ENCODE measurements at places on chromosomes 4 and X.

- DNase-seq, result no peak
These were observed 6.4 kb downstream of the AMOT start for GRCh38 chrX:112834031-112834845.

- DNase-seq, result no peak
These were observed 223.9 kb upstream of the EPHA5 start for GRCh38 chr4:65893957-65894755.

- DNase-seq, result no peak
These were observed 51.1 kb downstream of the TMEM156 start for GRCh38 chr4:38980903-38981676.

DNA sequence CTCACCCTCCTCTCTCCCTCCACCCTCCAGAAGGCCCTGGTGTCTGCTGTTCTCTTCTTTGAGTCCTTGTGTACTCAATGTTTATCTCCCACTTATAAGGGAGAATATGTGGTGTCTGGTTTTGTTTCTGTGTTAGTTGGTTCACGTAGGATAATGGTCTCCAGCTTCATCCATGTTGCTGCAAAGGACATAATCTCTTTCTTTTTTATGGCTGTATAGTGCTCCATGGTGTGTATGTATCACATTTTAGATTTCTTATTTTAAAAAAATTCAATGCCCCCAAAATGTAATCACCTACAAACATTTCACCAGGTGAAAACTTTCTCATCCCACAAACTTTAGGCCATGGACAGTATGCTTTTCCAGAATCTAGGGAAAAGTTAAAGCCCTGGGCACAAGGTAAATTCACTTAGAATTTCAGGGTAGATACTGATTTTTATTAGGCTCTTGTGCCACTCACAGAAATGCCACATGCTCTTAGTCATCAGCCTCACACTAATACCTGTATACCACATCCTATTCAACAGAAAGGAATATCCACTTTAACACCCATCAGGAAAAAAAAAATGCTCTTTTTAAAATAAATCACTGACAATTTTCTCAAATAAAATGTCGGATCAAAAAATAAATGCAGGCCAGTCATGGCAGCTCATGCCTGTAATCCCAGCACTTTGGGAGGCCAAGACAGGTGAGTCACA lies 104.8 kb upstream of the ENPP6 start:
- DNase-seq, result no peak

DNA sequence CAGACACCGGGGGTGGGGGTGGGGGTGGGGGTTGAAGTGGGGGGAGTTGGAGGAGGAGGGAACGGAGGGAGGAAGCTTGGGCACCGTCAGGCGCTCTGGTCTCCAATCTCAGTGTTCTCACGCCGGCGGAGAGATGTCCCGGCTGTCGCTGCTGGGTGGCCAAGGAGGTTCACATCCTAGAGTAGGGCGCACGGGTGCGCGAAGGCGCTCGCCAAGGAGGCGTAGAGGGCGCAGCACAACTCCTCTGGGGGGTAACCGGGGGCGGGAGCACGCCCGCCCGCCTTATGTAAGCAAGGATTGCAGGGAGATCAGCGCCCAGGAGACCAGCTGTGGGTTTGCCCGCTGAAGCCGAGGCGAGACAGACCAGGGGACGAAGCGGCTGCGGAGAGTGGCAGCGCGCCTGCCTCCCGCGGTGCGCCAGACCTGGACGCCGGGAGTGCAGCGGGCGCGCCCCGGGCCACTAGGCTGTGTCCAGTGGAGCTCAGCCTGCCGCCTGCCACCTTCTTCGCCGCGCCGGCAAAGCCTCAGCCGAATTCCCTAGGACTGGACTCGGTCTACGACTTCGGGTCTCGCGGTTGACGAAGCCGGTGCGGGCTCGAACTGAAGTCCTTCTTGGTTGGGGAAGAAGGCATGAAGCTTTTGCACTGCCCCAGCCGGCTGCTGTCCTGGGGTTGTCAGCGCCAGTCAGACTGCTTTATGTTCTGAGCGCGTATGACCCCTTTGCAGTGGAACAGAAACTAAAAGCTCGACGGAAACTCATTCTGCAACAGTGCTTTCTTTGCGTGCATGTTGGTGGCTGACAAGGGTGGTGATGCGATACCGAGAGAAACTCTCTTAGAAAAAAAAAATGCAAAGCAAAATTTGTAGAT lies 707 bp upstream of the UNC5C start:
- DNase-seq, result no peak

DNA sequence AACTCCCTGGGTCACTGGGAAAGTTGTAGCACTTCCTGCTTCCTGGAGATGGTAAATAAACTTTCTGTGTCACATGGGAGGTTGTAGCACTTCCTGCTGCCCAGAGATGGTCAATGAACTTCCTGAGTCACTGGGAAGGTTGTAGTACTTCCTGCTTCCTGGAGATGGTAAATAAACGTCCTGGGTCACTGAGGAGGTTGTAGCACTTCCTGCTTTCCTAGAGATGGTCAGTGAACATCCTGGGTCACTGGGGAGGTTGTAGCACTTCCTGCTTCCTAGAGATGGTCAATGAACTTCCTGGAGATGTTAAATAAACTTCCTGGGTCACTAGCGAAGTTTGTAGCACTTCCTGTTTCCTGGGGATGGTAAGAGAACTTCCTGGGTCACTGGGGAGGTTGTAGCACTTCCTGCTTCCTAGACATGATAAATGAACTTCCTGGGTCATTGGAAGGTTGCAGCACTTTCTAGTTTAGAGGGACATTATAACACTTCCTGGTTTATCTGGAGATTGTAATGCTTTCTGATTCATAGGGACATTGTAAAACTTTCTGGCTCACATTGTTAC lies 62.3 kb upstream of the CD99 start:
- DNase-seq, result no peak

DNA sequence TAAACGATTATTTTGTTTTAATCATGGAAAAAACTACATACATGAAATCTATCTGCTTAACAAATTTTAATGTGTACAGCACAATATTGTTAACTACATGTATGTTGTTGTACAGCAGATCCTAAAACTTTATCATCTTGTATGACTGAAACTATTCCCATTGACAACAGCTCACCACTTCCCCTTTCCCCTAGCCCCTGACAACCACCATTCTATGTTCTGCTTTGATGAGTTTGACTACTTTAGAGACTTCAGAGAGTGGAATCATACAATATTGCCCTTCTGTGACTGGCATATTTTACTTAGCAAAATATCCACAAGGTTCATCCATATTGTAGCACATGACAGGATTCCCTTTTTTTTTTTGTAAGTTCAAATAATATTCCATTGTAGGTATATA lies 185.9 kb downstream of the CFAP299 start:
- no peak for DNase-seq

DNA sequence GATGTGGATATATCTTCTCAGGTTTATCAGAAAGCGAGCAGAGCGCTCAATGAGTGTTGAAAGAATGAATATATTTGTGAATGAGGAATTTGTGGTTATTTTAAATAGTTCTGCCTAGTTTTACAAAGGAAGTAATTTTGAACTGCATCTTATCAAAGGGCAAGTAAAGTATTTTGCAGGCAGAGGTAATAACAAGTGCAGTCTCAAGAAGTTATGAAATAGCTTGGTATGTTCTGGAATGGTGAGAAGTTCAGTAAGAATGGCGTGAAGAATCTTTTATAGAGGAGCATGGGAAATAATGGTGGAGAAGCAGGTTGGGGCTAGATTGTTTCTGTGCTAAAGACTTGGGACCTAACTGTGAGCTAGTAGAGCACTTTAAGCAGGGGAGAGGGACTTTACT lies 10.9 kb downstream of the TMA16 start:
- DNase-seq, result no peak
